Activated CD8-positive, alpha-beta memory T cell treated with anti-CD3 and anti-CD28 coated beads for 4 hours (primary cell): ENCODE measurements at places on chromosomes 7 and 10.

DNA sequence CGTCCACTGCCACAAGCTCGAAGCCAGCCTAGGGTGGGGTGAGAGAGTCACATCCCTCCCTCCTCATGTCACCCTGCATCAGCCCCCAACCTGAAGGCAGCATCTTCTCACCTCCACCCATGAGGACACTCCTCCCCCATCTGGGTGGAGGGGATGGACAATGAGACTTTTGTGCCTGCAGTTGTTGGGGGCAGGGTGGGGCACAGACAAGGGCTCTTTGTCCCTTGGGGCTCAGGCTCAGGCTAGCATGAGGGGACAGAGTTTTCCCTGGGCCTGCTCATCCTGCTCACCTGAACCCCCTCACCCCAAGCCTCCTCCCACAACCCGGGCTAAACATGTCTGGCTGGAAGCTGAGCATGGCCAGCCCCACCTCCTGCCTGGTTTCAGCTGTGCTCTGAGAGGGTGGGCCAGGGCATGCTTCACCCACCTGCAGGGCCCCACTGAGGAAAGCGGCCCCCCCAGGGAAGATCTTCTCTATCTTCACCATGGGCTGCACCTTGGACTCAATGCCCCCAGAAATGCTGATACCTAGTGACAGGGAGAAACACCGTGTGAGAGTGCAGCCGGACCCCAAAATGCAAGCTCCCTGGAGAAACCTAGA is 9.3 kb downstream of the LZTS2 start:
- no peak for DNase-seq

- peak; percentile 48 for DNase-seq
Observed at GRCh38 chr7:105806592-105807447, 69.6 kb downstream of the ATXN7L1 start.

DNA sequence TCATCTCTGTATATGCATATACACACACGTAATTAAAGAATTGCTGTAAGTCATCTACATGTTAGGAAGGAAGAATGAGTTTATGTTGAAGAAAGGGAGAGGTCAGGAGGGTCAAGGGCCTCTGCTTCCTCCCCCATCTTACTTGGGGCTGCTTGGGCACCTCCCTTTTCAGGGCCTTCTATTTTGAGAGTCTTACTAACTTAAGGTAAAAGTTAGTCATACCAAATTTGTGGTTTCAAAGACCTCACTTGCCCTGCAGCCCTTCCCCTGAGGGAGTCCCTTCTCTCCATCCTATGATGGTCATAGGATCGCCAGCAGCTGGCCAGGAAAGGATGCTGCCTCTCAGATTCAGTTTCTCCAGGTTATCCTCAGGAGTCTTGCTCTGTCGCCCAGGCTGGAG is 2.6 kb downstream of the PLEKHS1 start:
- DNase-seq: no peak

- DNase-seq: no peak
Observed at GRCh38 chr10:75071756-75072155, 39.7 kb upstream of the SAMD8 start.

DNA sequence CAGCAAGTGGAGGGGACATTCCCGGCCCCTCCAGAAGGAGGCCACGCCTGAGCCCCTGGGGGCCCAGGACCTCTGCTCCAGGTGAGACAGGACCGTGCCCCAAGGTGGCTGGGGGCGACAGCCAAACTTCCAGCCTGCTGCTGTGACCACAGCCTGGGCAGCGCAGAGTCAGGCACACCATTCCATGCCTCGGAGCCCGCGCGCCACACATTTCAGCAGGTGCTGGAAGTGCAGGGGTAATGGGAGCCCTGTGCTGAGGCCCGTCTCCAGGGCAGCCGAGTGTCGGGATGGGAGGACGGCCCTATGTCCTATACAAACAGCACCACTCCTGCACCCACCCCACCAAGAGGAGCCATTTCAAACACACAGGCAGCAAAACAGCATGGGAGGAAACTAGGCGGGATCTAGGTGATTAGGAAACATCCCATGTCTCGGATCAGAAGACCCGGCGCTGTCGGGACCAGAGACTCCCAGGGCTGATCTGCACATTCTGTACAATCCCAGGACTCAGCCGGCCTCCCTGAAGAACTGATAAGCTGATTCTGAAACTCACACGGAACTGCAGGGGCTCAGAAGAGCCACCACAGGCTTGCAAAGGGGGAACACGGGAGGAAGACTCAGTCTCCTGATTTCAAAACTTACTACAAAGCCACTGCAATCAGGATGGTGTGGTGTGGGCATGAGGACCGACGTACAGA is 272.3 kb downstream of the ELFN1 start:
- no peak for DNase-seq

- DNase-seq: no peak
Observed at GRCh38 chr10:93064874-93065660, 4.5 kb downstream of the CYP26C1 start.

GRCh38 chr7:98056580-98056979 is 50.1 kb upstream of the LMTK2 start:
- DNase-seq: no peak

GRCh38 chr7:86964973-86965726 is 94.3 kb downstream of the ELAPOR2 start:
- DNase-seq: no peak

DNA sequence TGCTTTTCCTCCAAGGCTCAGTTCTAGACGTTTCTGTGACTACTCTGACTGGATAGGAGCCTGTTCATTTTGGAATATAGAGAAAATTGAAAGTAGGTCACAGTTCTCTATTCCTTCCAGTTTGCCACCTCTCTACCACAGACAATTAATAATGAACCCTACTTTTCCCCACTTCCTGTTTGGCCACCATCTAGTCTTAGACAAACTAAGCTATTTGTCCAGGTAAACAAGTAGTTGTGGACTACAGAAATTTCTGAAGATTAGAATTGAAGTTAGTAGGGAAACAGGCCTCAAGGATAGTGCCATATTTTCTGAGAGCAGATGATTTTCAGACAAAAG is 87.0 kb downstream of the AUTS2 start:
- DNase-seq: no peak

DNA sequence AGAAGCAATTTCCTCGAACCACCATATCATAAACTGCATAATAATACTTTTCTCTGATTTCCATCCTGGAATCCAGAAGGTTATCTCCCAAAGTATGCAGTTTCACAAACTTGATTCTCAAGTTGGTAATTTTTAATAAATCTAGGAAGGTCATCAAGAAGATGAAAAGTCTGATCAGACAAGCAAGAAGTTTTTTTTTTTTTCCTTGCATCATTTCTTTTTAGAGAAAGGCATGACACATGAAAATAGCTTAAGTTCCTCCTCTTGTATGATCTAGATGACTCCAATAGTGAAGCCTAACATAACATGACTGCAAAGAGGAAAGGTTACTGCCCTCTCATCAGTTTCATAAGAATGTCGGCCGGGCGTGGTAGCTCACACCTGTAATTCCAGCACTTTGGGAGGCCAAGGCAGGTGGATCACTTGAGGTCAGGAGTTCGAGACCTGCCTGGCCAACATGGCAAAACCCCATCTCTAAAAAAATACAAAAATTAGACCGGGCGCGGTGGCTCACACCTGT is 22.2 kb downstream of the LAMB1 start:
- no peak for DNase-seq

DNA sequence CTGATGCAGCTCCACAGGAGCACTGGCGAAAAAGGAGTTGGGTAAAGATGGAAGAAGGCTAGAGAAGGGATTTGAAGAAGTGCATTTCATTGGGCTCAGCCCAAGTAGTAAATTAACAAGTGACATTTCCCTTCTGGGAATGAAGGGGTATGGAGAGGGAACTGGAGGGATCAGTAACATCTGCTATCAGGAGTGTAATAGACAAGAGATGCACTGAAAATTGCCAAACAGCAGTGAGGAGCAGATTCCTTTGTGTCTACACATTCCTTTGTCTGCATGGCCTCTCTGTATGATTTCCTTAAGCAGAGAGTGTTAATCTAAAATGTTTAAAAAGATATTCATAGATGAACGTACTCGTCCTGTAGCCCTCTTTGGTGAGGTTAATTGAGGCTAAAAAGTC is 148.2 kb upstream of the FERD3L start:
- DNase-seq: no peak

DNA sequence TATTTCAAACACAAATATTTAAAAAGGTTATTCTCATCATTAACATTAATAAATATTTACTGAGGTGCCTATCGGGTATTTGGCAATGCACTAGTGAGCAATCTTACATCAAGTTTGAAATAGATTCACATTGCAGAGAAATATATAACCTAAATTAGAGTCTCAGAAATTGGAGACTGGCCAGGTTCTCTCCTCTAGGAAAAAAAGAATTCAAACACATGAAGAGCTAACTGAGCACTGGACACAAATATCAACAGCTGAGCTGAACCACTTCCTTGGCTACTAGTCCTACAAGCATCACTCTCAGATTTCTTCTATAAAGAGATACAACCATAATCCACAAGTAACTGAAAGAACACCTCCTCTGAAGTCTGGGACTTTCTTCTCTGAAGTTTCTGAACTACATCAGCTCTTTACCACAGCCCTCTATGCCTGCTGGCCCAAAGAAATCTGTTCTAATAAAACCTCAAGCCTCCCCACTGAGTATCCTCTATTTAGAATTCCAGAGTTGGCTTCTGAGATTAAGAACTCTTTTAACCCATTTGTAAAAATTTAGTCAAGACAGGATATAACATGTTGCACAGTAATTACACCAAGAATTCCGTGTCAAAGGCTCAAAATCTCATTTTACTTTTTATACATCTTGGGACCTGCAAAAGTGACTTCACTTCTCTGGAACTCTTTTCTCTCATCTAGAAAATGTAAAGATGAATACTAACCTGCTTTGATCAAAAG is 45.2 kb downstream of the MTERF1 start:
- no peak for DNase-seq

- DNase-seq: no peak
Observed at GRCh38 chr7:20200971-20201370, 16.2 kb downstream of the MACC1 start.

DNA sequence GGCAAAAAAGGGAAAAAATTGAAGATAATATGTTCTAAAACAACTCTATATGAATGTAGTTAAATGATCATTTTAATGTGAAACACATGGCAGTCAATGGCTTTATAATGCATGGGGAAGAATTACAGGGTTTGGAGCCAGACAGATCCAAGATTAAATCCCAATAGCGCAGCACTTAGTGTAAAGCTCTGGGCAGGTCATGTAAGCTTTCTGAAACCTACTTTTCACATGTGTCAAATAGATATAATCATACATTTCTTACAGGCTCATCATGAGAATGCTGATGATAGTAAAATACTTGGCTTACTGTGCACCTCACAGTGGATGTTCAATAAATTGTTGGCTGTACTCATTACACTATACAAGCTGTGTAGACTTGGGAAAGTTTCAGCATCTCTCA is 48.0 kb upstream of the ZNF365 start:
- no peak for DNase-seq

DNA sequence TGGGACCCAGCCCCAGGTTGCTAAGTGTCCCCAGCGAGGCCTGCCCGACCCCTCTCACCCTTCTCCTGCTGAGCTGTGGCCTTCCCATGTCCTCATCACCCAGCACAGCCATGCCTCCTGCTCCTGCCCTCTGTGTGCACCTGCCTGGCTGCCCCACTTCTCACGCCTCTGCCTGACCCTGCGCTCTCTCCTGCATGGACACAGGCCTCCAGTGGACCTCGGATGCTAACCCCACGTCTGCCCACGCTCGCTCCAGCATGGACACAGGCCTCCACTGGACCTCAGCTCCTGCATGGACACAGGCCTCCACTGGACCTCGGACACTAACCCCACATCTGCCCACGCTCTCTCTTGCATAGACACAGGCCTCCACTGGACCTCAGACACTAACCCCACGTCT is 111.6 kb downstream of the ADARB2 start:
- no peak for DNase-seq

DNA sequence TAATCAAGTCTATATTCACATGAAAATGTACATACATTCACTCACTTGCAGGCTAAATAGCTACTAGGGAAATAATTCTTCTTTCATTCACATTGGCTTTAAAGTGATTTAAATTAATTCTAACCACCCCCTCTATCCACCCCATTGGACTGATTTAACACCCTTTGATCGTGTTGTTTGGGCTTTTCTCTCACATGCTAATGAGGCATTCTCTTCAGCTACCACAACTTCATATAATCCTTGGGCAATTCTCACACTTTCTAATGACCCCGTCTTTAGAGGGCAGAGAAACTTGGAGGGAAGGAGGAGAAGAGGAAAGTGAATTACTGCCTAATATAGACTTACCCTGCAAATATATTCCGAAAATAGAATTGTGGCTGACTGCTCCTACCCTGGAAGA is 24.6 kb downstream of the GRM3 start:
- no peak for DNase-seq

- DNase-seq: no peak
Observed at GRCh38 chr10:79982861-79983260, 34.0 kb upstream of the SFTPD start.

DNA sequence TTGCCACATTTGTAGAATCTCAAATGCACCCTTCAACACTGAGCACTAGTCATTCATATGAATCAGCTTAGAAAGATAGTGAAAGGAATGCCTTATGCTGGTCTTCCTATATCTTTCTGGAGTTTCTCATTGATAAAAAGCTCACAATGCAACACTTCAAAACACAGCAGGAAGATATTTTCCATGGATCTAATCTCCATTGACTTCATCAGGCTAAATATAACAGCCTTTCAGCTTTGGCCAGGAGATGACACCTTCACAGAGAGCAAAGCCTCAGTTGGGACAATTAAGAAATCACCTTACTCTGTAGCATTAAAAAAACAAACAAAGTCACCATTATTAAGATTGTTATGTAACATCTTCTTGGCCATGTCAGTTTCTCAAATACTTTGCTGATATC is 6.7 kb downstream of the NRP1 start:
- no peak for DNase-seq

- DNase-seq: no peak
Observed at GRCh38 chr7:4698707-4699275, 16.7 kb downstream of the FOXK1 start.

- DNase-seq: no peak
Observed at GRCh38 chr10:86261941-86262687, 104.5 kb downstream of the GRID1 start.

DNA sequence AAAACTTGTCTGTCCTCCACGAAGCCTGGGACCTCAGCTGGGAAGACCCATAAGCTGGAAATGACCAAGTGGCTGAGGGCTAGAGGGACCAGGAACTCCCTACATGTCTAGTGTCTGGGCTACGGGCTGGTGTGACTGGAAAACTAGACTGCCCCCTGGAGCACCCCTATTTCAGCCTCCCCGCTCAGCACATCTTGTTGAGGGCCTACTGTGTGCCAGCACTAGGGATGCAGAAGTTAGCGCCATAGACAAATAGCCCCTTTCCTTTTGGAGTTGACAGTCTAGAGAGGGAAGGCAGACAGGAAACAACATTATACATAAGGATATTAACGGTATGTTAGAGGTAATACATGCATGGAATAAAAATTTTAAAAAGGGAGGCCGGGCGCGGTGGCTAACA is 74.5 kb downstream of the TEX36 start:
- no peak for DNase-seq
